ENCODE measurements at places on chromosomes 5 and 9.

DNA sequence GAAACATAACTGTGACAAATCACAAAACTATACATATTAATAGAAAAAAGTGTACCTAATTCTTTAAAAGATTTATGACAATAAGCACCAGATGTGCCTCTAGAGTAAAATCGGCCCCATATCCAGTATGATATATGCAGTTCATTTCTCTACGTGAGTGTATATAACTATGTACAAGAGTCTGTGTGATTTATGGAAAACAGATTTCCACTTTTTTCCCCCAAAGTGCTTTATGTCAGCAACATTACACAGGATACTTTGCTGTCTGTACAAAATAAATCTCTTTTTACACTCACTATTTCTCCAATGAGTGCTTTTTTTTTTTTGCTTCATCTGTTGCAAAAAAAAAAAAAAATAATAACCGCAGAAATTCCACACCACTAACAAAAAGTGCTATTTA lies 298.8 kb upstream of the RFX3 start:
- DNase-seq = no peak

- no peak for DNase-seq
Measured at GRCh38 chr5:56659971-56660370, 155.4 kb upstream of the MAP3K1 start.

- no peak for DNase-seq
Measured at GRCh38 chr9:121280715-121281613, 13.0 kb downstream of the GSN start.

- no peak for DNase-seq
Measured at GRCh38 chr9:9752722-9753121, 860.1 kb downstream of the PTPRD start.

GRCh38 chr9:96150324-96151227 lies 151.4 kb downstream of the HSD17B3 start:
- no peak for DNase-seq

DNA sequence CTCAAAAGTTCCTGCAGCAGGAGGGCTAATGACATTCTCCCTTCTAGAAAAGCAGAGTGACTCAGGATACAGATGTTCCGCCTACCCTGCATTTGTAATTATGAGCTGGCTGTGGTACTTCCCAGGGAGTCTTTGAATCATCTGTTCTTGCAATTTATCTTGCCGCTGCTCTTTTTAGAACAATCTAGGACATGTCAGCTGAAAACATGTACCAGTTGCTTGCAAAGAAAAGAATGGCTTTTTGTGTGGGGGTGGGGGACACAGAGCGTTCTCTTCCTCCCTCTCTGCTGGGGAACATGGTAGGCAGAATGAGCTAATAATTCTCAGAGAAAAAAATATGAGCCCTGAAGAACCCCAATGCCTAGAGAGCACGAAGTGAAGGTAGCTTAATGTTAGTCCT lies 51.7 kb upstream of the TUT7 start:
- DNase-seq = no peak

DNA sequence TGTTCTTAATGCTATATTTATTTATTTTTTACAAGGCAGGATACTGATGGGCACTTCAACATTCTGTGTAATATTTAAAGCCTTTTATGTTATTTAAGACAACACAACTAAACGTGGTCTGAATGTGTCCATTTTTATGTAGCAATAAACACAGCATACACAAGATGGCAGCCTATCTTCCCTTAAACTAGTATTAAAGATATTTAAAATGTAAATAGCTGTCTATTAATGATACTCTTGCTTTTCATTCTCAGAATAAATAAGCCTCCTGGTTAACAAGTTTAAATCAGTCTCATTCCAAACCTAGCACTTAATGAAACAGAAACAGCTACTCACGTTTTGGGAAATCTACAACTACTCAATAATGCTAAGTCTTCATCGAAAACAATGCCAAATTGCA lies 315.7 kb downstream of the MCTP1 start:
- DNase-seq = no peak

- peak; percentile 51 for DNase-seq
Measured at GRCh38 chr9:32579706-32580331, 6.9 kb upstream of the NDUFB6 start.

DNA sequence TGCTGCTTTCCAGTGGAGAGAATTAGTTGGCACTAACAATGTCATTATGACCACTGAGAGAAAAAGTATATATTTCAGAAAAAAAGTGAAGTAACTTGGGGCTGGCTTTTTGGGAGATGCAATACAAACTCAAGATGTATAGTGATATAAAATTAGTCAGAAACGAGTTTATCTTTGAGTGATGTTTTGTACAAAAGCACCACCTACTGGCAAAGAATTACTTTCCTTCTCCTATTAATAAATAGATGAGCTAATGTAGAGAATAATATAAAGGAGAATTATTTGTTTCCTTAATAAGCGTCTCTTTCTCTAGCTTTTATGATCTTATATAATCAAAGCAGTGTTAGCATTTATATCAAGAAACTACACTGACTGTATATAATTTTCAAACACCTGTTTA lies 158.8 kb downstream of the MEF2C start:
- no peak for DNase-seq

DNA sequence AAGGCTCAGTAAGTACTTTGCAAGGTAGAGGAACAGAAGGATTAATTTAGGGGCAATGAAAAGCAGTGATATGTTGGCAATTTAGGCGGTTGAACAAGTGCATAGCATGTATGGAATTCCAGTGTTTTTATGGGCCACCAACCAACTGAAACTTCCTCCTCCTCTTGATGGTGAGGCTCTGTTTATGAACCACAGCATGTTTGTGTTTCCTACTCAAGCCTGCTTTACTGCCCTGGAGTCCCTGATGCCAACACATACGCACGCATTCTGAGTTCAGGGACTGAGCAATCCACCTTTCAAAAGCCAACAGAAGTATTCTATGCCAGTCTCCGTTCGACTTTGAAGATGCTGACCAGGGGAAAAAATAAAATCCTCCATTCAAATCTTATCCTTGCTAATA lies 417.5 kb downstream of the EFNA5 start:
- DNase-seq = no peak

Data from NCI-H1436 (cell line).